Cerebellum (tissue), 4 donors: ENCODE measurements at places on chromosomes 4 and X.

DNA sequence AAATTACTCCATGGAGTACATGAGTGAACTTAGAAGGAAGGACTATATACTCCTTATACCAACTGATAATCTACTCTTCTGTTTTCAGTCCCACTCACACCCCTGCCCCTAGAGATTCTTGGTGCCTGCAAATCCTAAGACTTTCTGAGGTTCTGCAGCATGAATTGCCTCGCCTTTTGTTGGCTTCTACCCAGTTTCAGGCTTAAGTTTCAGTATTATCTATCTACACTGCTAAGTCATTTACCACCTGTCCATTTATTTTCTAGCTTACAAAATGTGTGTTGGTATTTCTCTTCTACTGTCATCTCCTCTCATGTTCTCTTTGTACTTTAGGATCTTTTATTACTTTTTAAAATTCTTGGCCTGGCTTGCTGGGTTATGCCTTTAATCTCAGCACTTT, 94.4 kb upstream of the AMOT start:
- no peak for DNase-seq

DNA sequence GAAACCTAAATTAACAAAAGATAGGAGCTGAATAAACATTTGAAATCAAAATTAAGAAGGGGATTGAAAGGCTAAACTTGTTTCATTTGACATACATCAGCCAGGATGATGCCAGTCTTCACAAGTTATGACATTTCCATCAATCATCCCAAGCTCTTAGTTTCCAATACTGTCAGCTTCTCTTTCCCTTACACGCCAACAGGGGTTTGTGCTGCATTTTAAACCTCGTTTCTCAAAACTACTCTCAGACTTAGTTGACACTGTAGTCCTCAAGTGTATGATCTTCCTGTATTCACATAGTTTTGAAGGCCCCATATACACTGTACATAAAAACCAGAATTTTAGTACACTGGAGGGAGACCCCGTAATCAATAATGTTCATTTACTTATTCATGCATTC, 840 bp upstream of the P2RY10 start:
- no peak for DNase-seq

DNA sequence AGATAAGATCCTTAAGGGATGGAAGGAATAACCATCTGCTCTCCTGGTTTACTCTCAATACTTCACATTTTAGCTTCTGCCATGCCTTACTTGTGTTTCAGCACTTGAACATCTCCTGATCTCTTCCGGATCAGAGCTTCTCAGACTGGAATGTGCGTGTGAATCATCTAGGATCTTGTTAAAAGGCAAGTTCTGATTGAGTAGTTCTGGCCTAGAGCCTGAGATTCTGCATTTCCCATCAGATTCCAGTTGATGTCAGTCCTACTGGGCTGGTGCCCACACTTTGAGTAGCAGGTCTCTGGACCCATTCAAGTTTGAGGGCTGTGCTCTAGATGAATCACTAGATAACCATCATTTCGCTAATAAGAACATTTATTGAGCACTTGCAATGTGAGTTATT, 20.0 kb downstream of the NDP start:
- DNase-seq: no peak

- DNase-seq: no peak
Measured at GRCh38 chr4:105661028-105661427, 47.5 kb downstream of the INTS12 start.

DNA sequence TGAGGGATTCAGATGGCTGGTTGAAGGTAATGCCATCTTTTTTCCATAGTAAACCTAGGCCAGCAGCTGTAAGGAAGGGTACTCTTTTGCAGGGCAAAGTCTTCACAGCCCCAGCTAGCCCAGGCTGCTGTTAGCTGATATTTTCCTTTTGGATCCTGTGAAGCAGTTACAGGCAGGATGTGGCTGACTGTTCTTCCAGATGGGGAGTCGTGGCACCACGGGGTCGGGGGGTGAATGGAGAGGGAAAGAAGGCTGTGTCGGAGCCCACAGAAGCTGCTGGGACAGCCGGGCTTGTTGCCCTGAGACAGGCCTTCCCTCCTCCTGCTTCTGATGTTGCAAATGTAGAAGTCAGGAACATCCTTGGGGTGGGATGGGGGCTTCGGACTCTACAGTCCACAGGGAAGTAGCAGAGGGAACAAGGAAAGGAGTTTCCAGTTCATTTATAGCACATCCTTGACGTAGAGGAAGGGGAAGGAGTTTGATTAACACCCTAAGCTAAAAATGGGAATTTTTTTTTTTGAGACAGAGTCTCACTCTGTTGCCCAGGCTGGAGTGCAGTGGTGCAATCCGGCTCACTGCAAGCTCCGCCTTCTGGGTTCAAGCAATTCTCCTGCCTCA, 64.6 kb upstream of the TMEM150C start:
- DNase-seq: no peak

- no peak for DNase-seq
Measured at GRCh38 chrX:43448688-43449087, 207.4 kb upstream of the MAOA start.

DNA sequence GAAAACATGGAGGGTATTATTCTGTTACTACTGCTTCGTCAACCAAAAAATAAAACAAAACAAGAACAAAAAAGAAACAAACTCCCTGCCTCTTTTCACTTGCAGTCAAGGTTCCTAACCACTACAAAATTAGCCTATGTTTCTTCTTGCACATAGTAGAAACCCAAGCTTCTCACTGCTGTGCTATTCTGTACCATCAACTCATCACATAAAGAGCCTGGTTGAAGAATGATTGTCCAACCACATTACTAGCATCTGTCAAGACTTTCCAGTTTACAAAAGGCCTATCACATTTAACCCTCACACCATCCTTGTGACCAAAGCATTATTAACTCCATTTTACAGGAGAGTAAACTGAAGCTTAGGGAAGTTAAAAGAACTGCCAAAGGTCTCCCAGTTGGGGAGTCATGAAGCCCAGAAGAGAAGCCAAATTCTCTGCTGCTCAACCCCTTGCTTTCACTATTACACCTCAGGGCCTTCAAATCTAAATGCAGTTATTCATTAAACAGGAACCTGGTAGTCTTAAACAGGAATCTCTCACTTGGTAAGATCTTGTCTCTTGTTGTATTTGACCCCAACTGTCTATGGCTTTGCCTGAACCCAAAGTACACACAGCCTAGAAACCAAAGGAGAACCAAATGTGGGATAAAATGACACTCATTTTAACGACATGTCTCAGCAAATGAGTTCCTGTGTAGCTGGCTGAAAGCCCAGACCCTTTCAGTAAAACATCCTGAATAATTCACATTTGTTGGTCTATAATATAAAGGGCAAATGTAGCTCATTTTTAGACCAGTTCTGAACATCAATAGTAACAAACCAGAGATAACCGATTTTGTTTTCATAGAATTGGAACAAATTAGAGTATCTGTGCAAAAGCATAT, 8.6 kb downstream of the F9 start:
- no peak for DNase-seq

- DNase-seq: no peak
Measured at GRCh38 chrX:18036394-18036793, 175.3 kb upstream of the RAI2 start.

DNA sequence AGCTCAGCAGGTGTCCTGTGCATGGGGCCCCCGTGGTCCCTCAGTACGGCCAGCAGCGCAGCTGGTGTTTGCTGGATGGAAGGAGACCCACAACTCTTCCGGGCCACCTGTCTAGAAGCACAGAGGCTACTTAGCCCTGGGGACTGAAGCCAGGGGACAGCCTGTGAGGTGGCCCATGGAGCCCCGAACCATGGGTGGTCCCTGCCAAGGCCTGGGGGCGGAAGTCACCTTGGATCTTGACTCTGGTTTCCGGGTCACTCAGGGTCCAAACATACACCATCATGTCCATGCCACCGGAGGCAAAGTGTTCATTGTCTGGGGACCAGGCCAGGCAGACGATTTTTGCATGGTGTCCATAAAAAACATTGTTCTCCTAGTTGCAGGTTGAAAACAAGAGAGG, 39.5 kb downstream of the WDR1 start:
- no peak for DNase-seq

DNA sequence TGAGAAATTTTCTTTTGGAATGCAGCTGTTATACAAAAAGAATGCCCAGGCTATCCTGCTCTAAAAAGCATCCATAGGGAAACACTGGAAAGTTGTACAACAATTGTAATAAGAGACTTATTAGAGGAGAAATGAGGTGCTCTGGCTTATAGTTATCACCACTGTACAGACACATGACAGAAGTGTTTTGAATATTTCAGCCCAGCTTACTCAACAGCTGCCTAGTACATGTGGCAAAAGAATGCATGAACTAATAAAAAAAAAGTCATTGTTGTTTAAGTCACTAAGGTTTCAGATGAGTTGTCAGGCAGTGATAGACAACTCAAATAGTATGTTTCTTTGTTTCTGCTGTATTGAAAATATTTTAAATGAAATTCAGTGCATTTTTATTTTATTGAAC, 307.7 kb downstream of the GPM6A start:
- DNase-seq: no peak

GRCh38 chr4:76279462-76279861, 27.1 kb upstream of the STBD1 start:
- no peak for DNase-seq

DNA sequence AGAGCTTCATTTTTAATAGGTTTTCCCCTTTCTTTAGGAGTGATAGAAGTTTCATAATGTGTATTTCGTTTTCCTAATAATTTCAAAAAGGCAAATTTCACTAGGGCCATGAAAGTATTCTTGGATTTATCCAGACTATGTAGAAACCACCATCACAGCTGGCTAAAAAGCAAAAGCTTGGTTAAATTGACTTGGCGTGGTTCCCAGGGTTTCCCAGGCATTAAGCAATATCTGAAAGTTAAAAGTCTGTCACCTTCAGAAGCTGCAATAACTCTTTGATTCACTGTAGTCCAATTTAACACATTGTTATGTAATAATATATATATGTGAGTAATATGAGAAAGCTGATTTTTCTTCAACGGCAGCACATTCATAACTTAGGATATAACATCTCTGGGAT, 38.3 kb downstream of the NDNF start:
- no peak for DNase-seq

DNA sequence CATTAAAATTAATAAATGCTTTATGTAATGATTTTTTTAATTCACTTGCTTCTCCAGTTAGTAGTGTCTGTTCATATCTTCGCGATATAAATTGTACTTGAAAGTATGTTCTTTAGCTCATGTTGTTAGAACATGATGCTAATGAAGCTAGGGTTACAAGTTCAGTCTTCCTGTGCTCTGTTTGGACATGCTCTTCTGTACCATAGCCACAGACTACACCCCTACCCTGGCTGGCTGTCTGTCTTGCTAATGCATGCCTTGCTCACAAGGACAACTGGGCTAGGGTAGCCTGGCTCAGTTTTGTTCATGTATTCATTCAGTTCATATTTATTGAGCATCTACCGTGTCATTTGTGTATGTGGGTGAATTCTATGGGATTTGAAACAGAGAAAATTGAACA, 50.8 kb upstream of the MTMR1 start:
- no peak for DNase-seq

- DNase-seq: peak; percentile 2
Measured at GRCh38 chrX:18938710-18939109, 45.2 kb downstream of the PHKA2 start.

DNA sequence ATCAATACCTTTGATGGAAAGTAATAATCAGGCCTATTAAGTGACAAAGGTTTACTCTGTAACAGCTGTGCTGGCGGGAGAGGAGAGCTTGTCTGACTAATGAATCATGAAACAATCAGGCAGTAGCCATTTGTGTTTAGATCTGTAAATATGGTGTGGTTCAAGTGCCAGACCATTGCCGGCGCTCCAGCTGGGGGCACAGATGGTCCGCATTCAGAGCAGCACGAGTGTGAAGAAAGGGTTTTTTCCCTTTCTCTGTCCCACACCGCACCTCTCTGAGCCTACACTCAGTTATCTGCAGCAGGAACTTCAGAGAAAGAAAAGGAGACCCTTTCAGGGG, 111.3 kb upstream of the PAQR3 start:
- DNase-seq: peak; percentile 76

- DNase-seq: no peak
Measured at GRCh38 chrX:107204068-107204605, 2.1 kb downstream of the NUP62CL start.

DNA sequence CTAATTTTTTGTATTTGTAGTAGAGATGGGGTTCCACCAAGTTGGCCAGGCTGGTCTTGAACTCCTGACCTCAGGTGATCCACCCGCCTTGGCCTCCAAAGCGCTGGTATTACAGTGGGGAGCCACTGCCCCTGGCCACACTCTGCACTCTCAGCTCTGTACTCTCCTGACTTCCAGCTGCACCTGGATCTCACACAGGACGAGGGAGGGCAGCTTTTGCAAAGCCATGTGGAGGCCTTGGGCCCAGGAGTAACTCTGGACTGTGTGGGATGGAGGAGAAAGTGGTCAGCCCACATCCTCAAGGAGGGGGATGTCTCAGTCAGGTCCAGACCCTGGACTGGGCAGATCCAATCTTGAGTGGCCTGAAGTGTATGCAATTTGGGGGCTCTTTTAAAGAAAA, 23.0 kb downstream of the NAT8L start:
- no peak for DNase-seq

DNA sequence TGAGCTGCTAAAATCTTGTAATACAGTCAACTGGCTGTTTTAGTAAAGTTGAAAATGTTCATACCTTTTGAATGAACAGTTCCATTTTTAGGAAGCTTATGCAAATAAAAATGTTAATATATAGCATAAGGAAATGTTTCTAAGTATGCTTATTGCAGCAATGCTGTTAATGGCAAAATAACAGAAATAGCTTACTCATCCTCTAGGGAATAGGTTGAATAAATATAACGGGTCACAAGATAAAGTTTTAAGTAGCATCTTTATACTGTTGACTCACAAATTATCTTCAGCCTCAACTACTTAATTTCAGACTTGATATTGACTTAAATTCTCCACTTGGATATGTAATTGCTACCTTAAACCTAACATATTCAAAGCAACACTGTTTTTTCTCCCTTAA, 27.7 kb downstream of the HERC3 start:
- no peak for DNase-seq

- no peak for DNase-seq
Measured at GRCh38 chr4:80307183-80307735, 28.3 kb upstream of the CFAP299 start.

- no peak for DNase-seq
Measured at GRCh38 chr4:31043382-31044062, 323.4 kb downstream of the PCDH7 start.

GRCh38 chr4:168852387-168852786, 157.7 kb downstream of the CBR4 start:
- DNase-seq: no peak

GRCh38 chr4:125389713-125390112, 75.0 kb downstream of the FAT4 start:
- no peak for DNase-seq

GRCh38 chrX:3943965-3944364, 230.5 kb upstream of the PRKX start:
- no peak for DNase-seq

GRCh38 chr4:163563592-163563991, 69.1 kb downstream of the TMA16 start:
- no peak for DNase-seq

DNA sequence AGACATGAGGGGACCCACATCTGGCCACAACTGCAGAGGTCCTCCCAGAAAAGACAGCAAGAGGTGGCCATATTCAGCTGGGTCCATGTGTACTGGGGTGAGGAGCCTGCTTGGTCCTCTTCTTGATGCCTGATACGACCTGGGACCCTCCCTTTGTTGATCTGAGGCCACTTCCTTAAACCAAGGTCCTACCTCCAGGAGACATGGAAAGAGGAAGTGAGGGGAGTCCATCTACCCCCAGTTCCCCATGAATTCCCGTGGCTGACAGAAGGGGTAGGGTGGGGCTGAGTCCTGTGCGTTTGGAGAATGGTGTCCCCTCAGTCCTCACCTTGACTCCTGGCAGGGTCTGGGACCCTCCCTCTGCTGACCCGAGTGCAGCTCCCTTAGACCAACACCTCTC, 2.1 kb downstream of the MAGEA10 start:
- no peak for DNase-seq

GRCh38 chrX:81261576-81261975, 59.7 kb downstream of the SH3BGRL start:
- DNase-seq: no peak
